ENCODE measurements at places on chromosomes 12 and 14.

GRCh38 chr14:100004392-100004791 is 60.8 kb upstream of the EVL start:
- DNase-seq: no peak

DNA sequence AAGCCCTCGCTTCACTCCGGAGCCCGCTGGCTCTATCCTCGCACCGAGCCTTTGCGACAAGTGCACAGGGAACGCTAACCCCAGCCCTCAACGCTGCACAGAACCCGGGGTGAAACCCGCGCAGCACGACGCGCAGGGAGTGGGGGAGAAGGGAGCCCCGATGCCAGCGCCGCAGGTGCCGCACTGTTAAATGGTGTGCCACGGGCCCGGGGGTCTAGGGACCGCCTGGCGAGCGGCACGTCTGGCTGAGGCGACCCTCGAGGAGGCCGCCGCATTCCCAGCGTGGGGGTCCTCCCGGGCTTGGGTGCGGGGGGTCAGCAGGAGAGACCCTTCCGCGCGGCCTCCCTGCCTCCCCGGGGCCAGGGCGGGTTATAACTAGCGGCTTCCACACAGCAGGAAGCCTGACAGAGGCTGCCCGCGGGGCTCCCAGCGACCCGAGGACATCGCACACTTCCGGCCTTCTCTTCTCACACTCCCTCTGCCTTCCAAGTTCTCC is 23.8 kb upstream of the LRTM2 start:
- DNase-seq: peak; percentile 55

DNA sequence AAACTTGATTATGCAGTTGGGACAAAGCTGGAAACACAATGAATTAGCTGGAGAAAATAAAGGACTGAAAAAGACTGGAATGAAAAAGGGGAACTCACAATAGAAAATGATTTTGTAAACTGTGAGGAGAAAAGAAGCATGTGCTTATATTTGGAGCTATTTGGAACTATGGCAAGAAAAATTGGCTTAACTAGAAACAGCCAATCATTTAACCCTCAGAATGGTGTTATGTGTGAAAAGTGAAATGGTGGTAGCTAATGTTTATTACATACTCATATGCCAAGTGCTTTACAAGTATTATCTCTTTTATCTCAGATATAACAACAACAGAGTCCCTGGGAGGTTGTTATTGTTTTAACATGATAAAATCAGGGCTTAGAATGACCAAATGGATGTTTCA is 583.1 kb upstream of the SEL1L start:
- no peak for DNase-seq

- DNase-seq: no peak
Observed at GRCh38 chr12:3468329-3468728, 22.7 kb upstream of the PRMT8 start.

- DNase-seq: no peak
Observed at GRCh38 chr12:55972042-55972441, 1.8 kb upstream of the RAB5B start.

- DNase-seq: no peak
Observed at GRCh38 chr14:56378046-56378445, 201.6 kb upstream of the TMEM260 start.

- no peak for DNase-seq
Observed at GRCh38 chr12:41762691-41763090, 382.0 kb downstream of the GXYLT1 start.

DNA sequence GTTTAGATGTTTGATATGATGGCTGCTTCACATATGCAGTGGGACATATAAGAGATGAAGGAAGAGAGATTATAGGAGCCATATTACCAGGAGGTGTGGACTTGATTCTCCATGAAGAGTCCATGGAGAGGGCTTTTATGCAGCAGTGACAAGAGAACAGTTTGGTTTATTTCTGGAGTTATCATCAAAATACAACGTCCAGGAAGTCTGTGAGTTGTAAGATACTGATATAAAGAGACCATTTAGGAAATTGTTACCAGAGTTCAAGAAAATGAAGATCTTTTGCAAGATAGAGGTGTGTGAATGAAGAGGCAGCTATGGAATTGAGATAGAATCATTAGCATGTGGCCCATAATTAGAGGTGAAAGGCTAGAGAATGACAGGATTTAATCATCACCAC is 431.7 kb downstream of the NPAS3 start:
- no peak for DNase-seq

GRCh38 chr12:64625243-64626077 is 15.2 kb downstream of the RASSF3 start:
- DNase-seq: no peak

DNA sequence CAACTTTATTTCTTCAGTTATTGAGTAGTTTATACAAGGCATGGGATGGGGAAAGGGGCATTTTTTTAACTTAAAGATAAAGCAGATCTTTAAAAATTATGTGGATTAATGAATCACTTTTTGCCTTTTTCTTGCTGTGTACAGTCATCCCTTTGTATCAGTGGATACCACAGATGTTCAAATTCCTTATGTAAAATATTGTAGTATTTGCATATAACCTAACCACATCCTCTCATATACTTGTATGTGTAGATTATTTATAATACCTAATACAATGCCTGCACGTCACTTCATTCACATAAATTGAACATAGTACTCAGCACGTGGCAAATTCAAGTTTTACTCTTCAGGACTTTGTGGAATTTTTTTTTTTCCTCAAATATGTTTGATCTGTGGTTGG is 66.5 kb upstream of the MON2 start:
- DNase-seq: no peak

DNA sequence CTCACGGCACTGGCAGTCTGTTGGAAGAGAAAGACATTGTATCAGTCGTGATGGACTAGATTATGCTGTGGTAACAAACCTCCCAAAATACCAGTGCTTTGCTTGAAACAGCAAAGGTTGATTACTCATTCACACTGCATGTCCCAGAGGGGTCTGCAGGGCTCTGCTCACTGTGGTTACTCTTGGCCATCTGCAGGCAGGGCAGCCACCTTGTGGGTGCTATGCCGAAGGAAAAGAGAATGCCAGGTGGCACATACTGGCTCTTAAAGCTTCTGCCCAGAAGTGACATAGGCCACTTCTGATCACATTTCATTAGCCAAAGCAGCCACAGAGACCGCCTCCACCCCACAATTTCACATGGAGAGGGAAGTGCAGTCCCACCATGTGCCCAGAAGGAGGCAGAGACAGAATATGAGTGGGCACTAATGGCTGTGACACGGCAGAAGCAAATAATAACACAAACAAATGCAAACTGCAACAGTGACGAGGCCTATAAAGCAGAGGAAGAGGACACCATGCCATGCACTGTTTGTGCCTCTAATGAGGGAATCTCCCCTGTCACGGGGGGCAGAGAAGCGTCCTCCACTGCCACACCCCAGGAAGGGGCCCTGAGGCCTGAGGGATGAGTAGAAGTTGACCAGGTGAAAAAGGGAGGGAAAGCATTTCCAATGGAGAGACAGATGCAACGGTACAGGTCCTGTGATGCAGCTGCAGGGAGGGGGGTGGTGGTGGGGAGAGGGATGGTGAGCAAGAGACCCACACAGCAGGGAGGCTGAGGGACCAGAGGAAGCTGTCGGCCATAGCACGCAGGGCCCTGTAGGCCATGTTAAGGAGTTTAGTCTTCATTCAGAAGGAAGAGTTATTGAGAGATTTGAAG is 51.7 kb upstream of the KICS2 start:
- peak; percentile 20 for DNase-seq

GRCh38 chr12:132710043-132710404 is 618 bp upstream of the PGAM5 start:
- DNase-seq: no peak

GRCh38 chr14:52790756-52791222 is 618 bp downstream of the GNPNAT1 start:
- no peak for DNase-seq

GRCh38 chr12:47231456-47231855 is 151.7 kb upstream of the AMIGO2 start:
- no peak for DNase-seq

GRCh38 chr14:104784846-104785707 is 10.5 kb downstream of the AKT1 start:
- DNase-seq: peak; percentile 22

DNA sequence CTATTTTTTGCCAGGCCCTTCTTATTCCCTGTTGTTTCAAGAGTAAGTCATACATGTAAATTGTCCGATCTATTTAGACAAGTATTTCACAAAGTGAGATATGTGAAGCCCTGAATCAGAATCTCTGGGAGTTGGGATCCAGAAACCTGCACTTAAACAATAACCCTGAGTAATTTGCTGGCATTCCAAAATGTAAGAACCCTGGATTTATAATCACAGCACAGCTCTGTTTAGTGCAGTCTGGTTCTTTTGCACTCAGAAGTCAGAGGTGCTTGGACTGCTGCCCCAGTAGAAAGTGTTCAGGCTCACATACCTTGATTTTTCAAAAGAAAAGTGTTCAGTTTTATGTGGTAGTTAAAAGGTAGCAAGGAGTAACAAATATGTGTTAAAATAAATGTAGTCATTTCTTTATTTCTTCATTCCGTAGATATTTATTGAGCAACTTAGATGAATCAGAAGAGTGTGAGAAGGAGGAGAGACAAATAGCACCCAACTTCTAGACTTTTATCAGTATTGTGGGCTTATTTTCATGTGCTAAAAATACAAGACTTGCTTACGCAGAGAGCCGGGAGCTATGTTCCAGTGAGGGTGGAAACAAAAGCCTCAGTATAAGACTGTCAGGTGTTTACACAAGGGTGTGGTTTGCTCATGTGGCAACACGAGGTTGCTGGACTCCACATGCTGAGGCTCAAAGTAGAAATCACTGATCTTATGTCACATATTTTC is 70.1 kb downstream of the SYNE2 start:
- no peak for DNase-seq

DNA sequence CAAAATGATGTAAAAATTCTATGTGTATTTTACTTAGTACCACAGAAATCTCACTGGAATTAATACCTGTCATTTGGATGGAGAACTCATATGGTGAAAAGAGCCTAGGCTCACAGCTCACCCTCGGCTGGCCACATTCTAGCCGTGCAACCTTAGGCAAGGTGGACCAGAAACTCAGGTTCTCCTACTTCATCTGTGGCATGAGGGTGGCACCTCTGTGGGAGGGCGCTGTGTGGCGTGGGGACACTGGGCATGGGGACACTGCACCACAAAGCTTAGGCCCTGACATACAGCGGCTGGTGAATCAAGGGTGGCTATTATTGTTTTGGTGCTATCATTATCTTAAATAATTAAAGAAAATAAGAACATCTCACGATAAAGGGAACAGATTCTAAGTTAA is 47.1 kb downstream of the EML1 start:
- no peak for DNase-seq

DNA sequence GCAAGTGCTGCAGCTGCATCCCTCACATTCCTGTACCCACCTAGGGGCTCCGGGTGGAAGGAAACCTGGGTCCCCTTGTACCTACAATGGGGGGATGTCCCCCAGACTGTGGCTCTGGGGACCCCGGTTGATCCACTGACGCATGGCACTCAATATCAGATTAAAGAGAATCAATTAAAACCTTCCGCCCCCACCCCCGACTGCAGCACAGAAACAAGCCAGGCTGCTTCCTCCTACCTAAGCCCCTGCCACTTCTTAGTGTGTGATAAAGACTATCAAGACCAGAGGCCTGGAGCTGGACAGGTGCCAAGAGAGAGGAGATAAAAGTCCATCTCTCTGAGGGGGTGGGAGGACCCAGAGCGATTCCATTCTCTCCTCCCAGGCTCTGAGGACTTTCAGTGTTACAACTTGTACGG is 28.2 kb upstream of the RPLP0 start:
- DNase-seq: no peak

GRCh38 chr14:50954811-50955372 is 10.6 kb upstream of the PYGL start:
- no peak for DNase-seq

- DNase-seq: no peak
Observed at GRCh38 chr12:80509781-80510556, 65.9 kb downstream of the PTPRQ start.

DNA sequence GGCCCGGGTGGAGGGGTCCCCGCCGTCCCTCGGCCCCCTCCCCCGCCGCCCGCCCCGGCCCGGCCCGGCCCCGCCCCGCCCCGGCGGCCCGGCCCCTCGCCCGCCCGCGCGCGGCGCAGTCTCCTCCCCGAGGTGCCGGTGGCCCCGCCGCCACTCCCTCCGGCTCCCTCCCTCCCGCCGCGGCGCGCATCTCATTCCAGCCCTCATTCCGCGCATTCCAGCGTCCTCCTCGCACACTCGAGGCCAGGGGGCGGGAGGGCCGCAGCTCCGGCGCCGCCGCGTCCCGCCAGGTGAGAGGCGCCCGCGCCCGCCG is at the start of gene TEAD4:
TEAD4 (plus strand) TSS at position 206 of the 313 bp plus-strand sequence.
- DNase-seq: peak; percentile 78

DNA sequence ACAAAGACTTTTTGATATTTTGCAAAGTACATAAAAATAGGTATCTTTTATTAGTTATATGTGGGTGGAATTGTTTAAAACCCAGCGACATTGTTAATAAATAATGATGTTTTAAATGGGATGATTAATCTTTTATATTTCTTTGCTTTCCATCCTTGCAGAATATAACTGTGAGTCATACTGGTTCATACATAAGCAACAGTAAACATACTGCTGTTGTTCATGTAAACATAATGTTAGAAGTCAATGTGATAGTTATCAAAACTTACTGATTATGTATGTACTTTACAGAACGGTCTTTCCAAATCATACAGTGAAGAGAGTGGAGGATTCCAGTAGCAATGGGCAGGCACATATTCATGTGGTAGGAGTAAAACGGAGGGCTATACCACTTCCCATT is 119.8 kb downstream of the ARID2 start:
- no peak for DNase-seq

- no peak for DNase-seq
Observed at GRCh38 chr12:128867466-128867865, 14.2 kb downstream of the GLT1D1 start.

- DNase-seq: no peak
Observed at GRCh38 chr12:105369014-105369413, 38.5 kb downstream of the C12orf75 start.

DNA sequence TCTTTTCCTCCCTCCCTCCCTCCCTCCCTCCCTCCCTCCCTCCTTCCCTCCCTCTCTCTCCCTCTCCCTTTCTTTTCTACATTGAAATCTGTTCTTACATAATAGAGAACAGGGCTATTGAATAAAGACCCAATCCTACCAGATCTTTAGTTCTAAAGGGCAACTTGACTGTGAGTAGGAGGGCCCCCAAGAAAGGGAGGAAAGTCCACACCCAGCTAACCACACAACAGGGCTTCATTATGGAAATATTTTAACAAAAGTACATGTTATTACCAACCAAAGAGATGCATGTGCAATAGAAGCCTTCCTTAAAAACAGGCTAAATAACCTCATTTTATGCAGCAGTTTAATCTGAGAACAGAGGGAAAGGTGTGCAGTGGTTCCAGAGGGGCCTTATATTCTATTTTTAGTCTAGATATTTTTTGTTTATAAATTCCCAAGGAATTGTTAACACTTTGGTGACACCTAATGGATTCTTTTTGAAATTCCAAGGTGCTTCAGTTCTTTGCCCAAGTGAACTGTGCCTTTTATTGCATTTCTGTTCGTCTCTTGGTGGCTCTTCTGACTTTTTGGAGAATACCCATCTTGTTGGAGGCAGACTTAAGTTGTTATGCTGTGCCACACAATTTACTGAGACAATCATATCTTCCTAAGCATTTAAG is 63.0 kb downstream of the GNS start:
- no peak for DNase-seq

Measured in RPMI8226 (cell line).